ENCODE measurements at places on chromosomes 2 and 18.

DNA sequence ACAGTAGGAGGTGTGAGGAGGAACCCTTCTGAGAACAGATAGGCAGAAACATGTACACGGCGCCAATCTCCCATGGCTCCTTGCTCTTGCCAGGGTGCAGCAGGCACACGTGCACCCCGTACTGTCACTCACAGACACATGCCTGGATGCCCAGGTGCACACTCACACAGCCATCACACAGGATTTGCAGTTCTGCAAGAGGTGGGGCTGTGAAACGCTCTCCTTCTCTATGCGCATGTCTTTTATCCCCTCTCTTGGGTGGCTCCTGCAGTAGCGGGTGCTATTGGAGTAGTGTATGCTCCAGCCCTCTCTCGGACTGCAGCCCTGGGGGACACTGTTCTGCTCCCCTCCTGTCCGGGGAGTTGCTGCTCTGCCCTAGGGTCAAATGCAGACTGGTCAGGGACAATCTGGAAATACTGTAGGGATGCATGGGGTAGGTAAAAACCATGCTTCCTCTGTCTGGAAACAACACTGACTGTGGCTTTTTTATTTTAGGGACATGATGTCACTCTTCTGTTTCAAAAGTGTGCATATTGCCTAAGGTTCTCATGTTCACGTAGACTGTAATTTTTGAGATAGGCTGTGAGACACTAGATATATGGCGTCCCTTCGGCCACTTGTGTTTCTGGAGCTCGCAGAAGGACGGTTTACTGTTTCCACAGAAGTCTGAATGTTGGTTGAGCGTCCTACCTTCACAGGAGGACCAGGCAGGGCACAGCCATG, 118.5 kb downstream of the PRKCE start:
- no peak for DNase-seq

- DNase-seq: no peak
These were observed 57.5 kb downstream of the DTNB start for GRCh38 chr2:25615920-25616319.

DNA sequence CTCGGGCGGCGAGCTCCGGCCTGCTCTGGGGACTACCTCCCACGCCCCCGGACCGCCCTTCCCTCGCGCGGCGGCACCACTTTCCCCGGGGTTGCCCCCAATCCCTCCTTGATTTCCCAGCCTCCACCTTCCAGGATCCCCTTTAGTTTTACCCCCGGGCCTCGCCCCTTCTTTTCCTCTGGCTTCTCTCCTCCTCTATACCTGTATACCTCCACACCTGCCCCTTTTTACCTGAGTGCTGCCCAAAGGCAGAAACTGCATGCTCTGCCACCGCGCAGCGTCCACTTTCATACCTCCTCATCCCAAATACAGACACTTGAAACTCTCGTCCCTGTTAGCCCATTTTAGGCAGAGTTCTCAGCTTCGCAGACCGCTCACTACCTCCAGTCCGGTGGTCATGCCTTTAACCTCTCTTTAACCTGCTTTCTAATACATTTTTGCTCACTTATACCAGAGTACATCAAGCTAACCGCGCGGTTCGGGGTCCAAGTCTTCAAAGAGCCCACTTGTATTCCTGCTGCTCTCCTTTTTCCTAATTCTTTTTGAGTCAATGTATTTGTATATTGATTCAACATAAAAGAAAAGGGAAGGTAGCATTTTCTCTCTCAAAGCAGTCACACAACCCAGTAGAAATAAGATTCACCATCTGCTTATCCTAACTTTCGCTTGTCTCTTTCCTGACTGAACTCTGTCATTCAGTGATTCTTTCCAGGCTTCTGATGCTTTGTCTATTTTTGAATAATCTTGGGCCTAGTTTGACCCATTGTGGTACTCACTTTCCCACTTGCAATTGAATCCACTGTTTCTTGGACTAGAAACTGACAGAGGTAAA, 901 bp downstream of the SPOPL start:
- DNase-seq: no peak

- no peak for DNase-seq
These were observed 43.4 kb downstream of the DPP4 start for GRCh38 chr2:162030363-162031190.

- DNase-seq: no peak
These were observed 86.2 kb upstream of the PTPRM start for GRCh38 chr18:7480879-7481278.

GRCh38 chr2:99695944-99696253, 206.1 kb upstream of the REV1 start:
- DNase-seq: no peak

GRCh38 chr2:178891959-178892485, 84.8 kb upstream of the TTN start:
- DNase-seq: no peak

DNA sequence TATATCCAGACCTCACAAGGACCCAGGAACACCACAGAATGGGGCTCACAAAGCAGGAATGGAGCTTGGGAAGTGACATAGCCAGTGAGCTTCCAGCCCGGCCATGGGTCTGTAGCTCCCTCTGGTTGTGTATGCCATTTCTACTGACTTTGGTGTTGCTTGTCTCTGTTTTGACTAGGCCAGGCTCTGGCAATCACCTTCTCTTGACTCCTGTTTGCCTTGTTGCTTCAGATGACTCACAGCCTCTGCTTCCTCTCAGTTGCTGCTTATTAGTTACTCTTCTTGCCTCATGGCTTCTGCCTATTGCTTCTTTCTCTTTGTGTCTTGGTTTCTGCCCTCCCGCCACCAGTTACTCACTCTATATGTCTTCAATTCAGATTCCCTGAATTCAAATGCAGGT, 15.8 kb upstream of the IER3IP1 start:
- DNase-seq: no peak

- no peak for DNase-seq
These were observed 32.1 kb upstream of the KCNG2 start for GRCh38 chr18:79765491-79766245.

DNA sequence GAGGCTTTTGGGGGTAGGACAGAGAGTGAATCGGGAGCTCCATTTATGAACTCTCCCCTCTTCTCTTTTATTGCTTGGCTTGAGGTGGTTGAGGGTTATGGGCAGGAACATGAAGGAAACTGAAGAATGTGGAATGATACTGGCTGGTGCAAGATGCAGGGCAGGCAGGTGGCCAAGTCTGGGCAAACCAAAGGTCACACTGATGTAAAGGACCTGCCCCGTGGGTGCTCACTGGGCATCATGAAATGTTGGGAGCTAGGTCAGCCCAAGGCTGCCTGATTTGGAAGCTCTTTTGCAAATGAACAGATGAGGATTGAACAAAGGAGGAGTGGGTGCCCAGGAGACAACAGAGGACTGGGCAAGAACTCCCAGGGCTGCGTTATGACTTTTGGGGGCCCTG, 328.9 kb downstream of the CLIP4 start:
- no peak for DNase-seq

DNA sequence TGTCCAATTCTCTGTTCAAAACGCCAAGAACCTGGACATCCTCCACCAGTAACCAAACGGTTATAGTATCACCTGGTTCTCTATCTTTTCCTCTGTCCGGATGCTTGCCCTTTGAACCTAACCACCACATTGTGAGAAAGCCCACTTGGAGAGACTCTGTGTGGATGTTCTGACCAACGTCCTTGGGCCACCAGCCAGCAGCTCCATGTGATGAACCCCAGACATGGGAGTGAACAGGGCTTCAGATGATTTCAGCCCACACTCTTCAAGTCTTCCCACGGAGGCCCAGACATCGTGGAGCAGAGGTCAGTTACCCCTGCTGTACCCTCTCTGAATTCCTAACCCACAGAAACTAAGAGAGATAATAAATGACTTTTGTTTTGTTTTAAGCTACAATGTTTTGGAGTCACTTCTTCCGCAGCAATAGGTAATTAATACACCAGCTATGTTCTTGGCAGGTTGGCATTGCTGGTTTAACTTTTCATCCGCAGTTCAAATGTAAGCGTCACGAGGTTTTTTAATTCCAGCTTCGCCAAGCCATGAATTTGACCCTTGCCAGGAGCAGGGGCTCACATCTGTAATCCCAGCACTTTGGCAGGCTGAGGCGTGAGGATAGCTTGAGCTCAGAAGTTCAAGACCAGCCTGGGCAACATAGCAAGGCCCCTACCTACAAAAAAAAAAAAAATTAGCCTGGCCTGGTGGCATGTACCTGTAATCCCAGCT, 36.1 kb upstream of the ZNF532 start:
- DNase-seq: no peak
